ENCODE measurements at places on chromosomes 11 and 22.

DNA sequence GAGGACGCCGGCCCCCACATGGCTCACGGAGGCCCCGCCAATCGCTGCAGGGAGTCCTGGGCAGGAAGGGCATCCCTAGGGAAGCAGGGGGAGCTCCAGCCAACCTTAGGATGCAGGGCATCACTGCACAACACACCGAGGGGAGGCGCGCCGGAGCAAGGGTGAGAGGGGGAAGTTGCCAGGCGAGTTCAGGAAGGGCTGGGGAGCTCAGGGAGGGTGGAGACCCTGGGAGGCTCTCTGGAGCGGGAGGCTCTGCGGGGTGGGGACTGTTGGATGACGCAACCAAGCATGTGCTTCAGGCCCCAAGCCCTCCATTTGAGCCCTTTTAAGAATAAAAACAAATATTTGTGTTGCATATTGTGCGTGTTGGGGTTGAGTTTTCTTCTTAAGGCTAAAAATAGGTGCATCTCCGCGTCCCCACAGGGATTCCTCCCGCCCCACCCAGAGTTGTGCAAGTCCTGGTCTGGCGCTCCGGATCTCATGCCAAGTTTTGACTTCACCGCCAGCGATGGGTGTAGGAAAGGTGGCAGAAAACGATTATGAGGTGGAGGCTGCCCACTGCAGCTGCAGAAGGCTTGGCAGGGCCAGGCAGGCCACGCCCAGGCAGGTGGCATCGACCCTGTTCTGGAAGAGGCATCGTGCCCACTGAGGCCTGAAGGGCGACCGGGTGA is 65.2 kb downstream of the WNT7B start:
- no peak for DNase-seq

DNA sequence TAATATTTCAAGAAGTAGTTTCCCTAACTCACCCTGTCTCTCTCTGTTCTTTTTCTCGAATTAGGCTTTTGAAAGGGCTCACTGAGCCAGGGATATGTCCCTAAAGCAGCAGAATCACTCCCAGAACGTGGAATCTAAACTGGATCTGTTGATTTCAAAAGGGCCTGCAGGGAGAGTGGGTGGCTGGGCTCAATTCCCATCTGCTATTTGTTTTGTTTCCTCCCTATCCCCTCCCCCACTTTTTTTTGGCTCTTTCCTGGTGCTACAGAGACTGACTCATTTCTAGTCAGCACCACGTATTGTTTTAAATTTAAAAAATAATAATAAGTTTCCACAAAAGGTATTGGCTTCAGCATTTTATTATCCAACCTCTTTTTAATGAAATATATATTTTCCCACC is 961.5 kb downstream of the FAM181B start:
- no peak for DNase-seq

- DNase-seq = no peak
These were observed 46.0 kb upstream of the GRAMD1B start for GRCh38 chr11:123384116-123384515.

DNA sequence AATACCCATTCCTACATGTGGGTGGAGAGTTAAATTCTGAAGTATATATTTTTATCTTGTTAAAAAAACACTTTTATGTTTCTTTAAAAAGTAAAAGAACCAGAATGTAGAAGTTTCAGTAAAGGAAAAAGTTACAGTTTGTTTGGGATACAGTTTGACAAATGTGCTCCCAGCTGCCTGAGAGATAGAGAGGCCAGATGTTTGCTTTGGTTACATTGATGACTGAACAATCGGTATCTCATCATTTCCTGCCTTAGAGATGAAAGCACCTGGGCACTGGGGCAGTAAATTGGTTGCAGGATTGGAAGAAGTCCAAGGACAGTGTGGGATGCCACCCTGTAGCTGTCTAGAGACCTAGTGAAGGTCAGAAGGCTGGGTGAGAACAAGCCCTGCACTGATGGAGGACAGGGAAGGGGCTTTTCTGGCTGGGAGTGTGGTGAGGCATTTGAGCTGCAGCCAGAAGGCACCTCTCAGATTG is 16.6 kb downstream of the MED15 start:
- no peak for DNase-seq

- no peak for DNase-seq
These were observed 337 bp downstream of the OR52B6 start for GRCh38 chr11:5581014-5581413.

DNA sequence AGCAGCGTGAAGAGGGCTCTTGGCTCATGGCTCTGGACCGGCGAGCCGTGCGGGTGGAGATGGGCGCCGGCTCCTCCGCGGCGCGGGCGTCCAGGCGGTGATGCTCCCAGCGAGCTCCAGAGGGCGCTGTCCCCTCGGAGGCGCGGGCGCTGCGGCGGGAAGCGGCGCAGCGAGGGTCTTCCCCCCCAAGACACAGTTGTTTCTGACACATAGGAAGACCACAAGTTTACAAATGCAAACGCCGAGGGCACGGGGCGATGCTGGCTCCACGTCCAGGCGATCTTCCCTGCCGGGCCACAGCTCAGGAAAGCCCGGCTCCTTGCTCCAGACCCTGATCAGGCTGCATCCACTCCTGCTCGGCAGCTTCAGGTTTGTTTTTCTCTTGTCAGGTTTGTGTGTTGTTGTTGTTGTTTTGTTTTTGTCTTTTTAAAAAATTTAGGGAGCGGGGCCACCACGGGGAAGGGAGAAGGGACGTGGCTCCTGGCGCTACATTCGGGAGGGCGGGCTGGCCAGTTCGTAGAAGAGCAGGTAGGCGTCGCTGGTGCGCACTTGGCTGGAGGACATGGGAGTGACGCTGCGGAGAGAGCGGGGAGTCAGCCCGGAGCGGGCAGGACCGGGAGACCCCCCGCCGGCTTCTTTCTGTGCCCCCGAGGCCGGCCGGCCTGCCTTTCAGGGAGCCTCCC is 10.0 kb upstream of the MFRP start:
- no peak for DNase-seq

DNA sequence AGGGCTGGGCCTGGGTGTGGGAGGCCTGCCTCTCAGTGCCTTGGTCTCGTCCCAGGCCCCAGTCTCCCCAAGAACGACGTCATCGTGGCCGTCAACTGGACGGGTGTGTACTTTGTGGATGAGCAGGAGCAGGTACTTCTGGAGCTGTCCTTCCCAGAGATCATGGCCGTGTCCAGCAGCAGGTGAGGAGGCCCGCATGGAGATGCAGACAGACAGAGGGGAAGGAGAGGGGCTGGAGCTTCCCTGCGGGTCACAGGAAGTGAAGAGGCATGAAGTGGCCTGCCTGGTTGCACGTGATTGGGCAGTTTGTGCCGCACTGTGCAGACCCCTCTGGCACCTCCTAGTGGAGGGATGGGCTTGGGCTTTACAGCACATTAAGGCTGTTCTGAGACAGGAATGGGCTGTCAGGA is 70.4 kb downstream of the MYO7A start:
- no peak for DNase-seq

DNA sequence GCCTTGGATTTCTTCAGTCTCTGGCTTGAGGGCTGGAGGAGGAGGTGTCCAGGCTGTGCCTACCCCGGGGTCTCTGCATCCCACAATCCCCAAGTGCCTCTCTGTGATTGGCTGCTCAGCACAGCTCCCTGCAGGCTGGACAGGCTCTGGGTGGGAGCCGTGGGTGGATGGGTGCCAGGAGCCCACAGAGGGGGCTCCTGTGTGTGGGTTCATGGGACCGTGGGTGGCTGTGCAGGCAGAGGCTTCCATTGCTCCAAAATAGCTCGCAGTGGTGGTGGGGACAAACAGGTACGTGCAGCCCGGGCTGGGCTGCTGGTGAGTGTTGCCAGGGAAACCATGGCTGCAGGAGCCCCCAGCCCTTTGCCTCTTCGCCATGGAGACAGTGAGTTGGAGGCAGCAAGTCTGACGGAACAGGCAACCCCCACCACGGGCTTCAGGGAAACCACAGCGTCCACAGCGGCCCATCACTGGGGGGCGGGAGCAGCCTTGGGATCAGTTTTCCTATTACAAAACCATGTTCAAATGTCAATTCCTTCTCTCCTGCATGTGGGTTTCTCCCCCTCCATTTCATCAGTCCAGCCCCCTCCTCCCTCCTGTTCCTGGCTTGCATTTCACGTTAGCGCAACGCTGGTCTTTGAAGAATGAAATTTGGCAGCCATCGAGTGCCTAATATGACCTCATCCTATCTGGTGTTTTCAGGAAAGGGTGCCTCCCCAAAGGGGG is 155.2 kb downstream of the TRIM29 start:
- DNase-seq = no peak
